ENCODE measurements at places on chromosomes 6 and 20. TPM values are rescaled to one million over a fixed set of nuclear protein-coding genes. Genes with fewer than 3 reads are reported as not detected.

DNA sequence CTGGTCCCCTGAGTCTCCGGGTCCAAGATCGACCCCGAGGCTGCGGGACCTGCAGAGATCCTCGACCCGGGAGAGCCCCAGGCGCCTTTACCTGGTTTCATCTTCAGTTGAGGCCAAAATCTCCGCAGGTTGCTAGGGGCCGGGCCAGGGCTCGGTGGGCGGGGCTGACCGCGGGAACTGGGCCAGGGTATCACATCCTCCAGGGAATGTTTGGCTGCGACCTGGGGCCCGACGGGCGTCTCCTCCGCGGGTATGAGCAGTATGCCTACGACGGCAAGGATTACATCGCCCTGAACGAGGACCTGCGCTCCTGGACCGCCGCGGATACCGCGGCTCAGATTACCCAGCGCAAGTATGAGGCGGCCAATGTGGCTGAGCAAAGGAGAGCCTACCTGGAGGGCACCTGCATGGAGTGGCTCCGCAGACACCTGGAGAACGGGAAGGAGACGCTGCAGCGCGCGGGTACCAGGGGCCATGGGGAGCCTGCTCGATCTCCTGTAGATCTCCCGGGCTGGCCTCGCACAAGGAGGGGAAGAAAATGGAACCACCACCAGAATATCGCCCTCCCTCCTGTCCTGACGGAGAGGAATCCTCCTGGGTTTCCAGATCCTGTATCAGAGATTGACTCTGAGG is 53.8 kb upstream of the POLR1H start:
- no peak for DNase-seq

The TRIM10 gene
- total RNA-seq: not detected

The CTNNBL1 gene
- total RNA-seq: 75.1 TPM

- no peak for DNase-seq
Observed at GRCh38 chr20:36848078-36848660, 27.8 kb upstream of the TLDC2 start.

DNA sequence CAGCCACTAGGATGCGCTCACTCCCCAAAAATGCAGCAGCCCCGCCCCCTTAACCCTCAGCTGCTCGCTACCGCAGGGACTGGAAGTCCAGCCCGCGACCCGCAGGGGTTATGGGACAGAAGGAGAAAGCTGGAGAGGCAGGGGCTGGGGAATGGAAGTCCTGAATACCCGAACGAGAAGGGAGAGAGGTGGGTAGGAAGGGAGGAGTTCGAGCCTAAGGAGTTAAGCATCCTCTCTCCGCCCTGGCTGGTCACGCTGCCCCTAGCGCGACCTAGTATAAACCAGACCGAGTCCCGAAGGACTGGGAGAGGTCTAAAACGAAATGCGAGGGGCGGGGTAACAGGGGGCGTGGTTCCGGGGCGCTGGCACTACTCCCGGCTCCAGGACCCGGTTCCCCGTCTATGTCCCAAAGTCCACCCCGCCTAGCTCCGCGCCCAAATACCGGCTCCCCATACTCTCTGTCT is 448 bp upstream of the DDAH2 start:
- peak; percentile 80 for DNase-seq
